ENCODE measurements at places on chromosomes 1 and 21.

DNA sequence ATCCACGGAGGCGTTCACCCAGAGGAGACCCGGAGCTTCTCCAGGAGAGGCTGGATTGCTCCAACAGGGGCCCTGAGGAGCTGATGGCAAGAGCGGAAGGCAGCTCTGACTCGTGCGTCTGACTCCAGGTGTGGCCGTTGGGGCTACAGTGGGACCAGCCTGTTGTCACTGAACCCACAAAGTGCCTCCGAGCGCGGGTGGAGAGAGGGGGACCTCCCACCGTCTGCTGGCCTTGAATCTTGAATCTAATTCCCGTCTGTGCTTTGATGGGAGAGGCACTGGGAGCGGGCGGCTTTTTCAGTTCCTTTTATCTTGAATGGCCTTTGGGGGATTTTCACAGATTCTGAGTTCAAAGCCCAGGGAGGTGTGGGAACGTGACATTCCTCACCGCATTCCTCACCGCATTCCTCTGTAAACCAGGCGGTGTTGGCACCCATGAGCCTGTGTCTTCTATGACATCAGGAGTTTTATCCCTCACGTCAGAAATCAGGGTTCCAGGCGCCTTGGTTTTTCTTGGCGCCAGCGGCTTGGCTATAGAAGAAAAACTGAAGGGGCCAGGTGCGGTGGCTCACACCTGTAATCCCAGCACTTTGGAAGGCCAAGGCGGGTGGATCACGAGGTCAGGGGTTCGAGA is 39.2 kb upstream of the COL18A1 start:
- no peak for DNase-seq

DNA sequence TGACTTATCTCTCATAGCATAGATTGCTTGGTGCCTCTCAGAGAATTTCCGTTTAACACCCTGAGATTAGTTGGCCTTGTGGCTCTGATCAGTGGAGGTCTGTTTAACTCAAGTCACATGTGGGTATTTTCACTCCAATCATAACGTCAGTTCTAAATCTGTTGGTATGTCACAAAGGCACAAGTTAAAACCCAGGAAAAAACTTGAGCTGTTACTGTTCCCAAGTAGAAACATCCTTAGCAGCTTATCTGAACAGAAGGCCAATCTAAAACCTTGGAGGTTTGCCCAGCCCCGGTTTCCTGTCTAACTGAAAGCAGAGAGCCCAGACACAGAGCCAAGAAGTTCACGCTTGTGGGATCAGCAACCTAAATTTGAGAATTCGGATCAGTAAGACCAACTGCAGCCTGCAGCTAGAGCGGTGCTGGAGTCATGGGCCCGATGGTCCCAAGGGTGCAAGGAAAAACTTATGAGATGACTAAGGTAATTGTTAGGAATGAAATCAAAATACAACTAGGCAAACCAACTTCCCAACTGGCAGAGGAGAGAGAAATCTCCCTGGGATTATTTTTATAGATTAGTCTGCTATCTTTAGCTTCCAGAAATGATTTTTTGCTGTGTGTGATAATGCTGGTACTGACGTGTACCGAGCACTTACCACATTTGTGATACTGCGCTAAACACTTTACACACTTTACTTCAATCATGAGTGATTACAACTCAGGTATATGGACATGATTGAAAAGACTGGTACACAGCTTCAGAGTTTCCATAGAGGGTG is 90.2 kb upstream of the C1orf21 start:
- DNase-seq: peak; percentile 19

DNA sequence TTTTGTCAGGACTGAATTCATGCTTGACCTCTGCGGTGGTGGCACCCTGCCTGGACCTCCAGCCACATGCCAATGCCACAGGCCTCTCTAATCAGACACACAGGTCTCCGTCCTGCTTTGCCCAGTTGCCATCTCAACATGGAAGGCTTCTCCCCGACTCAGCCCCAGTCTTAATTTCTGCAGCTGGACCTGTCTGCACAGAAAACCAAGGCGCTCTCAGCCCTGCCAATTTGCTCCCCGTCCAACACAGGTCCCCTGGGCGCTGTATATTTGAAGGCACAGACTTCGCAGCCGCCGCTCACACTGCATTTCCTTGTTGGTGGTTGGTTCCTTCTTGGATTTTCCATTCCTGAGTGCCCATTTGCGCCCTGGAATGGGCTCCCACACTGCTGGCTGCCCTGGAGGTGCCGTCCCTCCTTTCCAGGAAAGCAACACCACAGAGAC is 28.0 kb upstream of the PLEKHG5 start:
- DNase-seq: no peak

- DNase-seq: no peak
Observed at GRCh38 chr1:15023205-15023604, 130.3 kb upstream of the TMEM51 start.

DNA sequence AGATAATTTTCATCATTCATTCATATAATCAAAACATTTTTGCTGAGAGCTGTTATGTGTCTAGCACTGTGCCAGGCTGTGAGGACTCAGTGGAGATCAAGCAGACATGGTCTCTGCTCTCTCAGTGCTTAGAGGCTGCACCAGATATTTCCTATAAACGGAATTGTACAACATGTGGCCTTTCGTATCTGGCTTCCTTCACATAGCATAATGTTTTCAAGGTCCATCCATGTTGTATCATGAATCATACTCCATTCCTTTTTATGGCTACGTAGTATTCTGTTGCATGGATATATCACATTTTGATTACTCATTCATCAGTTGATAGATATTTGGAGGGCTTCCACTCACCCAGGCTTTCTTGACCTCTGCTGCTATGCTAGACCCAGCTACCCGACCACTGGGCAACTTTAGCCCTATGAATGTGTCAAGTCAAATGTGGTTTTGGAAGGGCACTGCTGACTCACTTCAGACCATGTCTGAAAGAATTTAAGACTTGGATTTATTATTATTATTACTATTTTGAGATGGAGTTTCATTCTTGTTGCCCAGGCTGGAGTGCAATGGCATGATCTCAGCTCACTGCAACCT is 18.5 kb downstream of the NCF2 start:
- no peak for DNase-seq

DNA sequence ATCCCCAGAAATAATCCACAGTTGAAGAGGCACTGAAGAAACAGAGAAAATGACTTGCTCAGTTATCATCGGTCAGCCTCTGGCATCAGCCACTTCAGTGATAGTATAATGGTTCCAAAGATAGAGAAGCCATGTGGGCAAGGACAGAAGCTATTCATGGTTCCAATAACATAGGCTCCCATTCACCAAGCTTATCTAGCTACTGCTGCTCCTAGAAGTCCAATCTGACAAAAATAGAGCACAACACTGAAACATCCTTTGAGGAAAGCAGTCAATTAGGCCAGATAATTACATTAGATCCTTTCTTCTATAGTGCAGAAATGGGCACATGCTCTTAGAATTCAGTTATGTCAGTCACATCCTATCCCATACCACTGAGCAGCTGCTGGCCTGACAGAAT is 33.5 kb upstream of the CRB1 start:
- no peak for DNase-seq

DNA sequence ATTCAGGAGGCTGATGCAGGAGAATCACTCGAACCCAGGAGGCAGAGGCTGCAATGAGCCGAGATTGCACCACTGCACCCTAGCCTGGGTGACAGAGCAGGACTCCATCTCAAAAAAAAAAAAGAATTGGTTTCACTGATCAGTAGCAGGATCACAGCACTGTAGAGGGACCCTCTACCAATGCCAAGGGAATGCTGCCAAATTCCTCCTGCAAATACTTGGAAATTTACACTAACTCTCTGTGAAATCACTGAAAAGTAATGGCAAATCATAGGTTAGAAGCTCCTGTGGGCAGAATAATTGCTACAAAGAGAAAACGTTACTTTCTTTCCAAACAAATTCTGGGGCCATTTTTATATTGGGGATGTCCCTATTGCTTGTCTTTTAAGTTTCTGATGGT is 6.7 kb upstream of the GPR25 start:
- DNase-seq: no peak

GRCh38 chr1:48019714-48020315 is 22.6 kb upstream of the TRABD2B start:
- DNase-seq: no peak

DNA sequence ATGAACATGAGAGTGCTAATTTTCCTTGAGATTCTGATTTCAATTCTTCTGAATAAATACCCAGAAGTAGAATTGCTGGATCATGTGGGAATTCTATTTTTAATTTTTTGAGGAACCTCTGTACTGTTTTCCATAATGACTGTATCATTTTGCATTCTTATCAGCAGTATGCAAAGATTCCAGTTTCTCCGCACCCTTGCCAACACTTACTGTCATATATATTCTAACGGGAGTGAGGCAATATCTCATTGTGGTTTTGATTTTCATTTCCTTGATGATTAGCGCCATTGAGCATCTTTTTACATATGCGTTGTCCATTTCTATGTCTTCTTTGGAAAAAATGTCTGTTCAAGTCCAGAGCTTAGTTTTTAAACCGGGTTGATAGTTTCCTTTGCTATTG is 33.2 kb downstream of the VCAM1 start:
- DNase-seq: no peak

- no peak for DNase-seq
Observed at GRCh38 chr1:150972417-150972940, 2.2 kb downstream of the CERS2 start.

- DNase-seq: peak; percentile 51
Observed at GRCh38 chr1:16013220-16013907, 4.5 kb downstream of the HSPB7 start.

DNA sequence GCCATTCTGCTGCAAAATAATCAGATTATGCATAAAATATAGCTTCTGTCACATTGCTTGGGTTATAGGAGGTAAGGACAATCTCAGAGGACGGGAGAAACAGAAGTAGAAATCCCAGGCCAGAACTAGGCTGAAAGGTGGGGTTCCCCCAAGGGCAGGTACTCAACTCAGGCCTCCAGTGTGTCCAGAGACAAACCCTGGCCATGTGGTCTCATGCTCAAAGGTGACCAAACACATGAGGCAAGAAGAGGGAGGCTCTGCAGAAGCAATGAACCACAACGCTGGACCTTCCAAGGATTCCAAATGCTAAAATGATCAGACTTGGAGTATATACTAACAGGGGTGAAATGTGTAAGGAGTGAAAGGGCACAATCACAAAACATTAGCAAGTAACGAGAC is 103.8 kb downstream of the DMRTB1 start:
- no peak for DNase-seq

- DNase-seq: no peak
Observed at GRCh38 chr1:173249349-173249748, 42.2 kb upstream of the TNFSF4 start.

DNA sequence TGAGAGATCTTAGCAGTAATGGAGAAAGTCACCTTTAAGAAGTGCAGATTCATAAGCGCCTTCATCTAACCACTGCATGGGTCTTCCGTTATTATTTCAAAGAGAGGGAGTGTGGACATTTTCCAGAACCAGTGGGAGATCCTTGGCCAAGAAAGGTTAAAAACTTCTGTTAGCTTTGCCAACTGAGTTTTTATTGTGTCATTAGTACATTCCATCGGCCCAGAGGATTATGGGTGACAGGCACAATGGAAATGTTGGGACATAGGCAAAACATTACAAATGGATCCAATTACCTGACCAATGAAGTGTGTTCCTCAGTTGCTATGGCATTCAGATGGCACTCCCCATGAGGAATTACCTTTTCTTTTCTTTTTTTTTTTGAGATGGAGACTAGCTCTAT is 115.5 kb downstream of the PPIAL4G start:
- no peak for DNase-seq

GRCh38 chr1:155136748-155137147 is 1.1 kb downstream of the SLC50A1 start:
- DNase-seq: no peak

GRCh38 chr1:245409341-245410195 is 254.8 kb downstream of the KIF26B start:
- no peak for DNase-seq

DNA sequence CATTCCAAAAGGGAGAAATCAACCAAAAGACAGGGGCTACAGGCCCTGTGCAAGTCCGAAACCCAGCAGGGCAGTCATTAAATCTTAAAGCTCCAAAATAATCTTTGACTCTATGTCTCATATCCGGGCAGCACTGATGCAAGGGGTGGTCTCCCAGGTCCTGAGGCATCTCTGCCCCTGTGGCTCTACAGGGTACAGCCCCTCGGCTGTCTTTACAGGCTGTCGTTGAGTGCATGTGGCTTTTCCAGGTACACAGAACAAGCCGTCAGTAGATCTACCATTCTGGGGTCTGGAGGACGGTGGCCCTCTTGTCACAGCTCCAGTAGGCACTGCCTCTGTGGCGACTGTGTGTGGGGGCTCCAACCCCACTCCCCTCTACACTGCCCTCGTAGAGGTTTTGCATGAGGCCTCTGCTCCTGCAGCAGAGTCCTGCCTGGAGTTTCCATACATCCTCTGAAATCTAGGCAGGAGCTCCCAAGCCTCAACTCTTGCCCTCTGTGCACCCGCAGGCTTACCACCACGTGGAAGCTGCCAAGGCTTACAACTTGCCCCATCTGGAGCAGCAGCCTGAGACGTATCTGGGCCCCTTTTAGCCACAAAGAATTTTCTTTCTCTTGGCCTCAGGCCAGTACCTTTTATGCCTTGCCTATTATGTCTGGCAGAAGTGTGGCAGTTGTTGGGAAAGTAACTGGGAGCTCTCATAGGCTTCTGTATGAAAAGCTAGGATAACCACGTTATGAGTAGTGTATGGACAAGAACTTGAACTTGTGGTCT is 52.5 kb downstream of the POU2F1 start:
- DNase-seq: peak; percentile 72

- no peak for DNase-seq
Observed at GRCh38 chr1:234871039-234871709, 257.5 kb downstream of the TOMM20 start.

- peak; percentile 72 for DNase-seq
Observed at GRCh38 chr1:236904892-236905741, 99.1 kb downstream of the MT1HL1 start.

DNA sequence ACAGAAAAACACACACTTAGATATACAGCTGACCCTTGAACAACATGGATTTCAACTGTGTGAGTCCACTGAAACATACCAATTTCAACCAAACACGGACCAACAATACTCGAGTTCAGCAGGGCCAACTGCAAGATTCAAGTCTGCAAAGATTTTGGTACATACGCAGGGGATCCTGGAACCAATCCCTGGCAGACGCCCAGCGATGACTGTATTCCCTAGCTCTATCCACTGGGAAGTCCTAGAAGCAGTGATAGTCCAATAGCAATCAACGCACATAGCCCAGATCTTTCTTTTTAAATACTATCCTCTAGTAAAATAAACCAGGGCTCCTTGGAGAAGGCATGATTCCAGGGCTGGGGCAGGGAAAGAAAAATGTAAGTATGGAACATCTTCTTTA is 9.0 kb downstream of the DDX59 start:
- DNase-seq: no peak
